ENCODE measurements at places on chromosomes 1 and 21. TPM values are rescaled to one million over a fixed set of nuclear protein-coding genes. Genes with fewer than 3 reads are reported as not detected.

ST6GALNAC5 gene
- 1.5 TPM for polyA plus RNA-seq

GRCh38 chr1:32954168-32954567 lies 10.4 kb downstream of the RNF19B start:
- no peak for DNase-seq

DNA sequence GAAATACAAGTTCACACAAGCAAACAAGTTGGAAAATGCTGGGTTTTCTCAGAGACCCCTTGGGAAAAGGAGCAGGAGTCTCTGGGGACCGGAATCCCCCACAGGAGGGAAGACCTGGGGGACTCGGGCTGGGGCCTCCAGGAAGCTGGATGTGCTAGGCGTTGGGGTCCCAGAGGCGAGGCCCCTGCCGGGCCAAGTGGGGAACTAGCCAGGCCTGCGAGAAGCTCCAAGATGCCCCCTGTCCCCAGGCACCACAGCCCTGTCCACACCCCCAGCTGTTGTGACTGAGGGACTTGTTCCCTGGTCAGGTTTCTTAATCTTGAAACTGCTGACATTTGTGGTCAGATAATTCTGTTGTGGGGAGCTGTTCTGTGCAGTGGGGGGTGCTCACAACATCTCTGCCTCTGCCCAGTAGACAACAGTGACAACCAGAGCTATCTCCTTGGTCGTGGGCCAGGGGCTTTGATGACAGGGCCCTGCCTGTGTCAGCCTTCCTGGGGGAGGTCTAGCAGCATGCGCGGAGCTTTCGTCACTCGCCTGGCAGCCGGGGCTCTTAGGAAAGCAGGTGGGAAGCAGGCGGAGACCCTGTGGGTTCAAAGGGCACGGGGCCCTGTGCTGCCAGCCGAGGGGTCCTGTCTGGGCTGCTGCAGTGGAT lies 126.4 kb upstream of the ARHGEF16 start:
- DNase-seq, result no peak

DNA sequence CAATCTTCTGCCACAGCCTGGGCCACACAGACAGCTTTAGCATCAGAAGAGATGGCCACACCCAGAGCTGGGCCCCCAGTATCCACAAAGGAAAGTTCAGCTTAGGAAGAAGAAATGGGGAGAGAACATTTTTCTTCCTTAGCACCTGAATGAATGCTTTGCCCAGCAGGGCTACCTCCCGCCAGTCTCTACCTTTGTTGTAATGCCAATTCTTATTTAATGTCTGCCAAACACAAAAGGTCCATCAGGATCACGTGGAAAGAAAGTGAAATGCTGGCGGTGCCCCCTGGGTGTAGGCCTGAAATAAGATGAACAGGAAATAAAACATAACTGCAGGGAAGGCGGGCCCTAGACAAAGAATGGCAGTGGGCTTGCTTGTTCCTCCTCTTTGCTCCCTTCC lies 125.6 kb downstream of the CACNA1E start:
- no peak for DNase-seq

GRCh38 chr1:112524251-112524650 lies 15.5 kb downstream of the WNT2B start:
- no peak for DNase-seq

DNA sequence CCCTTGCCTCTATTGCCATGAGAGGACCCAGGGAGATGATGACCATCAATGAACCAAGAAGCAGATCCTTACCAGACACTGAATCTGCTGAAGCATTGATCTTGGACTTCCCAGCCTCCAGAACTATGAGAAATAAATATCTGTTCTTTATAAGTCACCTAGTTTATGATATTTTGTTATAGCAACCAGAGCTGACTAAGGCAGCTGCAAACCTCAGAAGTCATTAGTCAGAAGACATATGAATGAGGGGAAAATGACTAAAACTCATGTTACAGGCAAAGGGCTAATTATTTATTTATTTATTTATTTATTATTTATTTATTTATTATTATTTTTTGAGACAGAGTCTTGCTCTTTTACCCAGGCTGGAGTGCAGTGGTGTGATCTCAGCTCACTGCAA lies 321.1 kb downstream of the TGFB2 start:
- DNase-seq, result no peak

Measured in muscle of leg (tissue), 16 donors.